Smooth muscle cell of bladder (primary cell): ENCODE measurements at places on chromosomes 2 and 18. TPM values are rescaled to one million over a fixed set of nuclear protein-coding genes. Genes with fewer than 3 reads are reported as not detected.

The SATB2 gene
- 17.6 and 19.0 TPM in 2 replicates for total RNA-seq

The CYP1B1 gene
- 23.0 and 62.7 TPM in 2 replicates for total RNA-seq

The GALR1 gene
- not detected in 2 replicates for total RNA-seq

The LRRC30 gene
- total RNA-seq = not detected in 2 replicates

The SPTBN1 gene
- 319 and 397 TPM in 2 replicates for total RNA-seq

The ZNF804A gene
- total RNA-seq = 2.0 and 2.6 TPM in 2 replicates

The OTX1 gene
- 0.14 and 0.18 TPM in 2 replicates for total RNA-seq

The POTEJ gene
- total RNA-seq = not detected in 2 replicates

The MERTK gene
- 0.14 and 0.28 TPM in 2 replicates for total RNA-seq

The CDK5R2 gene
- total RNA-seq = under 0.01 TPM in 1 of 2 replicates, not detected in the other

The SIX3 gene
- total RNA-seq = not detected in 2 replicates

The REG1B gene
- not detected in 2 replicates for total RNA-seq

The SERPINB11 gene
- not detected in 2 replicates for total RNA-seq

The UBXN4 gene
- 63.0 and 67.2 TPM in 2 replicates for total RNA-seq

The SERPINE2 gene
- 376 and 786 TPM in 2 replicates for total RNA-seq
